ENCODE measurements at places on chromosomes 12 and 14. TPM values are rescaled to one million over a fixed set of nuclear protein-coding genes. Genes with fewer than 3 reads are reported as not detected.

- no peak overlapping the region for H3K4me3 ChIP-seq
- H3K4me1 ChIP-seq: no peaks in the 10 kb centered on the region
- no peak for DNase-seq
- no peaks in the 10 kb centered on the region for H3K36me3 ChIP-seq
Measured at GRCh38 chr12:84508851-84509260, 403.7 kb downstream of the SLC6A15 start.

DNA sequence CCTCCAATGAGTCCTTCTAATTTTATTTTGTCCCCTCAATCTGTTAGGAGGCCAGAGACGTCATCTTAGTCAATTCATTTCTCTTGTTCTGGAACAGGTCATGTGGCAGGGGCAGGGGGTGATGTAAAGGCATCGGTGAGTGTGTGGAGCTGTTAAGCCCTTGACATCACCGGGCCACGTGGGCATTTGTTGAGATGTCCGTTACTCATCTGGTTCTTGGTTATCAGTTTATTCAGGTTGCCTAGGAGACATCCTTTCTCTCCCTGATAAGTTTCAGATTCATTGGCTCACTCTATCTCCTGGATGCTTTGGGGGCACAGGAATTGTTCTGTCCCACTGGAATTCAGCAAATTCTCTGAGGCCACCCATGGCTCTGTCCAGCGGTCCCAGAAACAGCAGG lies 33.6 kb upstream of the SEL1L start:
- no peaks in the 10 kb centered on the region for H3K36me3 ChIP-seq
- H3K4me1 ChIP-seq: no peaks in the 10 kb centered on the region
- H3K27ac ChIP-seq: no peak overlapping the region
- H3K4me3 ChIP-seq: no peak overlapping the region
- H3K27me3 ChIP-seq: no peaks in the 10 kb centered on the region

DNA sequence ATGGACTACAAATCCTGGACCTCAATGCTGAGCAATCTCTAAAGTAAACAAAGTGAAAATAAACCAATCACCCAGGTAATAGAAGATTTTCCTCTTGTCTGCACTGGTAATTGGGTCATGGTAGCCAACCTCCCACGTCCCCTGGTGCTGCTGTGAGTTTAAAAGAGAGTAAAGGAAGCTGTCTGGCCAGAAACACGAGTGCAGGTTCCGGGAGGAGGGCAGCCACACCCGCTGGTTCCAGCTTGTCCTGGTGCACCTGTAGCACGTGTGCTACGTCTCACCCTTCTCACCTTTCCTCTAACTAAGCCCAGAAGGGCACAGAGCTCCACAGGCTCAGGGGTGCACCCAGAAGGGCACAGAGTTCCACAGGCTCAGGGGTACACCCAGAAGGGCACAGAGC lies 5.4 kb downstream of the CRACR2A start:
- H3K36me3 ChIP-seq: peaks cover 47% of the 10 kb centered on the region
- peak overlapping the region; percentile 43 for H3K4me3 ChIP-seq
- H3K4me1 ChIP-seq: peaks cover 66% of the 10 kb centered on the region
- no peak for DNase-seq

DNA sequence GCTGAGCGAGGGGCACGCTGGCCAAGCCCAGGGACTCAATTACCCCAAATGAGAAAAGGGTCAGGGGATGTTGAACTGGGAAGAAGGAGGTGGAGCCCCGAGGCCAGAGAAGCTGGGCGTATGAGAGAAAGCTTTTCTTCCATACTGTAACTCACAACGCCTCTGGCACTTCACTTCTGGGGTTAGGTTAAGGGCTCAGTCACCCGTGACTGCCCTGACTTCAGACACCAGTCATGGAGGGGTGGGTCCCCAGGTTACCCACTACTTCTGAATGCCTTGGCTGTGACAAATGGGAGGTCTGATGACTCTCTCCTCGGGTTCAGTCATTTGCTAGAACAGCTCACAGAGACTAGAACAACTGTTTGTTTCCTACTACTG lies 5.5 kb upstream of the GPR132 start:
- no peaks in the 10 kb centered on the region for H3K36me3 ChIP-seq
- H3K27me3 ChIP-seq: peaks cover 4% of the 10 kb centered on the region
- no peak overlapping the region for H3K27ac ChIP-seq

- DNase-seq: no peak
- no peak overlapping the region for H3K27ac ChIP-seq
- H3K27me3 ChIP-seq: no peaks in the 10 kb centered on the region
Measured at GRCh38 chr12:77727442-77728001, 103.2 kb upstream of the NAV3 start.

- H3K4me1 ChIP-seq: peaks cover 57% of the 10 kb centered on the region
- peak overlapping the region; percentile 87 for H3K4me3 ChIP-seq
- H3K36me3 ChIP-seq: peaks cover 27% of the 10 kb centered on the region
Measured at GRCh38 chr12:4829793-4830162, 79.9 kb upstream of the KCNA1 start.

DNA sequence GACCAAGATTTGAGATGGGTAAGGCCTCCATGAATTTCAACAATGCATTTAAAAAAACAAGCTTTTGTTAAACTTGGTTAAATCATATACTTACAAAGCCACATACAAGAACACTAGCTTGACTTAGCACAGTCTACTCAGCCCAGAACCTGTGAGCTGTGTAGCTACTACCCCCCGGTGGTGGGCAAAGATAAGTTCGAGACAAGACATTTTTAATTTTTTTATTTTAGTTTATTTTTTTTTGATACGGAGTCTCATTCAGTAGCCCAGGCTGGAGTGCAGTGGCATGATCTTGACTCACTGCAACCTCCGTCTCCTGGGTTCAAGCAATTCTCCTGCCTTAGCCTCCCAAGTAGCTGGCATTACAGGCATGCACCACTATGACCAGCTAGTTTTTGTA lies 3.7 kb upstream of the NECAP1 start:
- peaks cover 28% of the 10 kb centered on the region for H3K4me1 ChIP-seq
- H3K4me3 ChIP-seq: no peak overlapping the region
- peaks cover 5% of the 10 kb centered on the region for H3K36me3 ChIP-seq

DNA sequence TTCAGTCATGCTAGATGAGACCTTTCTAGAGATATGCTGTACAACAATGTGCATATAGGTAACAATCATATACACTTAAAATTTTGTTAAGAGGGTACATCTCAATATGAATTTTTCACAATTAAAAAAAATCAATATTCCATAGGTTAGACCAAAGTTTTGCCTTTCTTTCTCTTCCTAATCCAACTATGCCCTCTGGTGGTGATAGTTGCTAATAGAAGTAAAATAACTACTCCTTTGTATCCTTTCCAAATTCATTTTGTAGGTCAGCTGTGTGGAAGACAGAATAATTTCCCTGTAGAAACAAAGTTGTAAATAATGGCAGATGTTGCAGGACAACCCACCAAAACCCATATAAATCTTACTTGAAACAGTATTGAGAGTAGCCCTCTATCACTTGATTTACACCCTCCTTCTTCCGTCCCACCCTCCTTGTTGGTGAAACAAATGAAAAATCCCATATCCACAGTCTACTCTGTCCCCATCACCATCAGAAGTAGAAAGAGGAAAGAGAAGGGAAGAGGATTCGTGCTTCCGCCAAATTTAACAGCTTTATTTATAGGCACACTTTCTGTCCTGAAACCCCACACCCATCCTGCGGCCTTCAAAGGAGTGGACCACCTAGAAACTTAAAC lies 34.2 kb upstream of the KICS2 start:
- no peaks in the 10 kb centered on the region for H3K27me3 ChIP-seq
- H3K36me3 ChIP-seq: no peaks in the 10 kb centered on the region
- H3K4me1 ChIP-seq: no peaks in the 10 kb centered on the region

GRCh38 chr12:24297516-24297915 lies 348.0 kb upstream of the SOX5 start:
- no peaks in the 10 kb centered on the region for H3K36me3 ChIP-seq
- no peak overlapping the region for H3K27ac ChIP-seq
- no peak overlapping the region for H3K4me3 ChIP-seq
- H3K27me3 ChIP-seq: no peaks in the 10 kb centered on the region

- peaks cover 13% of the 10 kb centered on the region for H3K4me1 ChIP-seq
- no peak overlapping the region for H3K27ac ChIP-seq
Measured at GRCh38 chr12:108581311-108582227, 16.3 kb downstream of the TMEM119 start.

- no peaks in the 10 kb centered on the region for H3K36me3 ChIP-seq
- H3K27ac ChIP-seq: no peak overlapping the region
- H3K4me1 ChIP-seq: no peaks in the 10 kb centered on the region
- DNase-seq: no peak
Measured at GRCh38 chr14:45757655-45758054, 504.7 kb upstream of the MIS18BP1 start.

DNA sequence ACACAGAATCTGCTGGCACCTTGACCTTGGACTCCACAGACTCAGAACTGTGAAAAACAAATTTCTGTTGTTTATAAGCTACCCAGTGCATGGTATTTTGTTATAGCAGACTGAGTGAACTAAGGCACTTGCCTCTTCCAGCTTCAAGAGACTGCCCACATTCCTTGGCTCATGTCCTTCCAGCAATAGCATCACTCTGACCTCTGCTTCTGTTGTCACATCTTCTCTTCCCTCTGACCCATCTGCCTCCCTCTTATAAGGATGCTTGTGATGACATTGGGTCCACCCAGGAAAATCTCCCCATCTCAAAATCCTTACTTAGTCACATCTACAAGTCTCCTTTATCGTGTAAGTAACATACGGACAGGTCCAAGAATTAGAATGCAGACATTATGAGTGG lies 200.4 kb downstream of the PIK3C2G start:
- no peak overlapping the region for H3K27ac ChIP-seq
- H3K4me3 ChIP-seq: no peak overlapping the region
- H3K36me3 ChIP-seq: no peaks in the 10 kb centered on the region
- no peaks in the 10 kb centered on the region for H3K4me1 ChIP-seq

DNA sequence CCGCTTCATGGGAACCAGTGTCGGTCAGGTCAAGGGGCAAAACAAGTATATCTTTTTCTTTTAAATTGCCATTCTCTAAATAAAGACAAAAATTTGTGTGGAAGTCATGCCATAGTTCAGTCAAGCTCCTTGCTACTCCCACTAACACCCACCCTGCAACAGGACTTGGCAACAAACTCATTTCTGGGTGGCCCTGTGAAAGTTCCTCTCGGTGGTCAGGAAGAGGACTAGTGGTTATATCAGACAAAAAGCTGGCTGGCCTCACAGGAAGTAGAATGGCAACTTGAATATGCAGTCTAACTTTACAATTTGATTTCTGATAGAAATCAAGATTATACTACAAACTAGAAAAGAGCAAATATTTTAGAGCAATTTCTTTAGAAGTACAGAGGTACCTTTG lies 11.2 kb downstream of the DHRS7 start:
- H3K4me1 ChIP-seq: peaks cover 41% of the 10 kb centered on the region
- no peak for DNase-seq
- H3K27me3 ChIP-seq: no peaks in the 10 kb centered on the region
- peaks cover 52% of the 10 kb centered on the region for H3K36me3 ChIP-seq
- H3K4me3 ChIP-seq: peak overlapping the region; percentile 37

DNA sequence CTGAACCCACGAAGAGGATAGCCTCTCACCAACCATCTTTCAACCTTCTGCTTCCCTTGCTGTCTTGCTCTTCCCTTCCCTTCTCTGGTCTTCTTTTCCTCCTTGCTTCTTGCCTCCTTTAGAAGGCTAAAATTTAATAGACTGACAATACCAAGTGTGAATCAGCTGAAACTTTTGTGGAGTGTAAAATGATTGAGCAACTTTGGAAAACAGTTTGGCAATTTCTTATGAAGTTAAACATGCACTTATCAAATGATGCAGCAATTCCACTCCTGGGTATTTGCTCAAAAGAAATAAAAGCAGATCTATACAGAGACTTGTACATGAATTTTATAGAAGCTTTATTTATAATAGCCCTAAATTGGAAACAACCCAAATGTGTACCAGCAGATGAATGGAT lies 3.3 kb upstream of the KRT86 start:
- no peak for DNase-seq
- H3K27me3 ChIP-seq: peaks cover 60% of the 10 kb centered on the region
- H3K36me3 ChIP-seq: no peaks in the 10 kb centered on the region
- no peak overlapping the region for H3K4me3 ChIP-seq
- no peak overlapping the region for H3K27ac ChIP-seq
- H3K4me1 ChIP-seq: peaks cover 5% of the 10 kb centered on the region

GRCh38 chr14:65549429-65549828 lies 136.9 kb downstream of the FUT8 start:
- H3K4me3 ChIP-seq: no peak overlapping the region
- H3K36me3 ChIP-seq: peaks cover 12% of the 10 kb centered on the region
- H3K4me1 ChIP-seq: peaks cover 11% of the 10 kb centered on the region
- H3K27me3 ChIP-seq: no peaks in the 10 kb centered on the region
- no peak for DNase-seq

- H3K4me3 ChIP-seq: no peak overlapping the region
- DNase-seq: no peak
- H3K27ac ChIP-seq: no peak overlapping the region
- peaks cover 12% of the 10 kb centered on the region for H3K4me1 ChIP-seq
- peaks cover 17% of the 10 kb centered on the region for H3K36me3 ChIP-seq
Measured at GRCh38 chr14:23021889-23022442, 12.0 kb upstream of the C14orf93 start.

DNA sequence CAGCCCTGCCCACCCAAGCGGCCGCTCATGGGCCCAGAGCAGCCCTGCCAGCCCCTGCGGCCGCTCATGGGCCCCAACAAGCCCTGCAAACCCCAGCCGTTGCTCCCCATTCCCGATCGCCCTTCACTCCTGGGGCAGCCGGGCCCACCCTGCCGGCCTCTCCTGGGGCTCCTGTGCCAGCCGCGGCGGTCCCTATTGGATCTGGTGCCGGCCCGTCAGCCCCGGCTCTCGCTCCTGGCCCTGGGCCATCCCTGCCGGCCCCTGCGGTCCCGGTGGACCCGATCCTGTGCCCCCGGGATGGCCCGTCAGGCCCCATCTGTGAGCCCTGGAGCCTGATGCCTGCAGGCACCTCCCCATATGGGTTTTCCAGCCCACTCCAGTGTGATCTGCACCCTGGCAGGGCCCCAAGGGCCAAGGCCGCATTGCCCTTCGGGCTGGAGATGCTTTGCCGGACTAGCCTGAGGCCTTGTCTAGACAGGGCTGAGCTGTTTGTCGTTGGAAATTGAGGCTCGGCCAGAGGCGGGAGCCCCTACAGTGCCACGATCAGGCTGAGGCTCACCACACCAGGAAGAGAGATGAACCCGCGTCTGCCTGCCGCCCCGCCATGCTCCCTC lies 20.3 kb downstream of the FBRSL1 start:
- DNase-seq: no peak
- peaks cover 3% of the 10 kb centered on the region for H3K27me3 ChIP-seq
- H3K36me3 ChIP-seq: peaks cover 4% of the 10 kb centered on the region
- no peak overlapping the region for H3K4me3 ChIP-seq
- peaks cover 17% of the 10 kb centered on the region for H3K4me1 ChIP-seq

DNA sequence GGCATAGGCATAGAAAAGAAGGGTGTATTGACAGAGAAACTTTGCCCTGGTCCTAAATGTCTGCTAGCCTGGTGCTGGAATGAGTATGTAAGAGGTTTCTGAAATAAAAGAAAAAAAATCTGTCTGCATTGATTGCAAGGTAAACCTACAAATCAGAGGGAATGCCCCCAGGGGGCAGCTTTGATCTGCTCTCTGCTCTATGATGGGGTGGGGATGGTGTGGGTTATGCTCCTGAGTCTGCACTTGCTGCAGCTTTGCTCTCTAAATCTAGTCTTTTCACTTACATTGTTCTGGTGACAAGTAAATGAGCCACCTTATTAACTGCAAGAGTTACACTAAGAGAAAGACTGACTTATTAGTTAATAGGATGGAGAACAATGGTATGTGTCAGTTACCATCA lies 468.4 kb upstream of the STXBP6 start:
- H3K4me1 ChIP-seq: no peaks in the 10 kb centered on the region
- no peak overlapping the region for H3K4me3 ChIP-seq
- no peak overlapping the region for H3K27ac ChIP-seq
- DNase-seq: no peak
- no peaks in the 10 kb centered on the region for H3K27me3 ChIP-seq

KRT4 gene
- total RNA-seq: not detected

MANSC1 gene
- total RNA-seq: not detected

DHRS2 gene
- not detected for total RNA-seq

SMIM41 gene
- total RNA-seq: not detected

PLBD2 gene
- total RNA-seq: 13.6 TPM

NKX2-1 gene
- not detected for total RNA-seq

CD163L1 gene
- total RNA-seq: 1.2 TPM

SERPINA5 gene
- not detected for total RNA-seq

TMTC1 gene
- total RNA-seq: not detected
